ENCODE measurements at places on chromosomes 13 and 19. TPM values are rescaled to one million over a fixed set of nuclear protein-coding genes. Genes with fewer than 3 reads are reported as not detected.

Gene LMTK3
- total RNA-seq, result 4.6 TPM

DNA sequence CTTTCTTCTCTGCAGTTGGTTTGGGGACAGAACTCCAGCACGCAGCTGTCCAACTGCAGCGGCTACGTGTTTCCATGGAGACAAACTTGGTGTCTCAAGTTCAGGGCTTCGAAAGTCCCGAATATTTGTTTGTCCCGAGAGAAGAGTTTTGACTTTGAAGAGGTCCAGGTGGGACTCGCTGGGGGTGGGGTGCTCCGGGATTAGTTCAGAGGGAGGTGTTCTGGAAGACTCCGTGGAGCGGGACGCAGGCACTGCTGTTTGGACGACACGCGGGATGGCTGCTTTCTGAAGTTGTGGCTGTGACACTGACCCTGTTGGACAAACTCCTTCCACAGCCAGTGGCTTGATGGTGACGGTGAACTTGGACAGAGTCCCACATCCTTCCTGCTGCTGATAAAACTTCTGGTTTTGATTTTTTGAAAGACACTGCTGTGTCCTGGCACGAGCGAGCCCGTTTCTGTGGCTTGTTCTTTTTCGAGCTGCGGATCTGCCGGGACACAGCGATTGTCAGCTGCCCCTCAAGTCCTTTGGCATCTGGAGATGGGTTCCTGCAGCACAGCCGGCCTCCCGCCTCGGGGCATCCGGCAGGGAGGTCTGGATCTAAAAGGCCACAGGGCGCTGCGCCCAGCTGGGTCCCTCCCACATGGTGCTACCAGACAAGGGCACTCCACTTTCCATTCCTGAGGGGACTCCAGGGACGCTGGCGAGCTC lies 15.9 kb upstream of the RANBP3 start:
- no peak overlapping the region for H3K4me3 ChIP-seq
- no peaks in the 10 kb centered on the region for H3K4me1 ChIP-seq
- H3K27me3 ChIP-seq, result no peaks in the 10 kb centered on the region
- no peaks in the 10 kb centered on the region for H3K36me3 ChIP-seq
- H3K27ac ChIP-seq, result no peak overlapping the region
- DNase-seq, result no peak

DNA sequence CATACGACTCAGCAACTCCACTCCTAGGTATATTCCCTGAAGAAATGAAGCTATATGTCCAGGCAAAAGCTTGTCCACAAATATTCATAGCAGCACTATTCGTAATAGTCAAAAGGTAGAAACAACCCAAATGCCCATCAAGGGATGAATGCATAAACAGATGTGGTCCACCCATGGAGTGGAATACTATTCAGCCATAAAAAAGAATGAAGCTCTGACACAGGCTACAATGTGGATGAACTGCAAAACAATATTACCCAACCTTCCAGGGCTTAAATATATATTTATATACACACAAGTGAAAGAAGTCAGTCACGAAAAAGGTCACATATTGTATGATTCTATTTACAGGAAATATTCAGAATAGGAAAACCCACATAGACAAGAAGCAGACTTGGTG lies 19.7 kb downstream of the RFX2 start:
- H3K4me1 ChIP-seq, result peaks cover 22% of the 10 kb centered on the region
- no peaks in the 10 kb centered on the region for H3K36me3 ChIP-seq
- H3K4me3 ChIP-seq, result no peak overlapping the region
- no peak overlapping the region for H3K27ac ChIP-seq
- no peaks in the 10 kb centered on the region for H3K27me3 ChIP-seq
- no peak for DNase-seq

- H3K27me3 ChIP-seq, result no peaks in the 10 kb centered on the region
- H3K4me3 ChIP-seq, result no peak overlapping the region
- no peak for DNase-seq
- H3K27ac ChIP-seq, result no peak overlapping the region
- no peaks in the 10 kb centered on the region for H3K36me3 ChIP-seq
Measured at GRCh38 chr13:59672445-59672844, 491.3 kb downstream of the DIAPH3 start.

- no peak overlapping the region for H3K4me3 ChIP-seq
- no peak for DNase-seq
- no peaks in the 10 kb centered on the region for H3K36me3 ChIP-seq
Measured at GRCh38 chr19:4896372-4896771, 6.3 kb downstream of the ARRDC5 start.

- no peak overlapping the region for H3K4me3 ChIP-seq
- no peaks in the 10 kb centered on the region for H3K36me3 ChIP-seq
- no peaks in the 10 kb centered on the region for H3K4me1 ChIP-seq
Measured at GRCh38 chr13:40232311-40233040, 434.0 kb downstream of the FOXO1 start.

DNA sequence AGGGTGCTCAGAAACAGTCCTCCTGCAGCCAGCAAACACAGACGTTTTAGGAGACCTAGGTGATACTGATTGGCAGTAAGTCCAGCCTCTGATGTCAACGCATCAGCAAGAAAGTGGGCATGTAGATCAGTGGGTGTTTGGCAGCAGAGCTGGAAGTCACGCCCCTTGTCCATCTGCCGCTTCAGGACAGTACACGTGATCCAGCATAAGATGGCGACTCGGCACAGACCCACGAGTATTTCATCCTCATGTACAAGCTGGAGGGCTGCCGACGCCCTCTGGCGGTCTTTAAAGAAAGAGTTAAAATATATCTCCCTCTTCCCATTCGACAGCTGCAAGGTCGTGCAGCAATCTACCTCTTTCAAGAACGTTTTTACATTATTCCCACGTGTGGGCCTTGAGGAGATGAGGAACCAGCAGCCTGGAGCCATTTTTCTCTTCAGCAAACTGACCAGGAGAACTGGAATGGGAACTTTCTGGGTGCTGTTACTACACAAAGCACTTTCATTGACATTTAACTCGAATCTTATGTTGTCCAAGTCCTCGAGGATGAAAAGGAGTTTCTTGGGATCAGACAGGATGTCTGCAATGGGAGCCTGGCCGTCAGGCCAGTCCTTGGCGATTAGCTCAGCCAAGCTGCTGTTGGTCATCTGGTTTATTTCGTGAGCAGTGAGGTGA lies 22.3 kb downstream of the NLRP11 start:
- H3K27ac ChIP-seq, result no peak overlapping the region
- DNase-seq, result peak; percentile 10
- H3K4me1 ChIP-seq, result no peaks in the 10 kb centered on the region
- H3K27me3 ChIP-seq, result no peaks in the 10 kb centered on the region

DNA sequence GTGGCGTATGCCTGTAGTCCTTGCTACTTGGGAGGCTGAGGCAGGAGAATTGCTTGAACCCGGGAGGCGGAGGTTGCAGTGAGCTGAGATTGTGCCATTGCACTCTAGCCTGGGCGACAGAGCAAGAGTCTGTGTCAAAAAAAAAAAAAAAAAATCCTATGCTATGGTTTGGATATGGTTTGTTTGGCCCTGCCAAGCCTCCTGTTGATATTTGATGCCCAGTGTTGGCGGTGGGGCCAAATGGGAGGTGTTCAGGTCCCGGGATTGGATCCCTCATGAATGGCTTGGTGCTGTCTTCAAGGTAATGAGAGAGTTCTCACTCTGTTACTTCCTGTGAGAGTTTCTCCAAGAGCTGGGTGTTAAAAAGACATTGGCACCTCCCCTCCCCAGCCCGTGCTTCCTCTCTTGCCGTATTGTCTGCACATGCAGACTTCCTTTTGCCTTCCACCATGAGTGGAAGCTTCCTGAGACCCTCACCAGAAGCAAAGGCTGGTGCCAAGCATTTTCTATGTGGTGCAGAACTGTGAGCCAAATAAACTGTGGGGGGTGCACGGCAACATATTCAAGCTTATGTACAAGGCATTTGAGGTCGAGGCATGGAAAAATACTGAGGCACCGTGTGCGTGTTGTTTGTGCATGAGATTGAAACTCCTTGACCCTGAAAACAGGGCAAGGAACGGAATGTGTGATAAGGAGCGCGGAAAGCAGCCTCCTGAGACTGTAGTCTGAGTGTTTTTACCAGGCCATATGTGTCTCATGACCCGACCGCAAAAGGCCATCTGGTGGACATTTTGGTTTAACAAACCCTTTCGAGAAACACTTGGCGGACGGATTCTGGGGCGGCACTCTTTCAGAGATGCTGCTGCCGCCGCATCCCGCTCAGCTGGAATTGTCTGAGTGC lies 7.3 kb downstream of the SIGLEC9 start:
- H3K4me3 ChIP-seq, result peak overlapping the region; percentile 44
- H3K4me1 ChIP-seq, result peaks cover 65% of the 10 kb centered on the region
- DNase-seq, result no peak
- H3K36me3 ChIP-seq, result no peaks in the 10 kb centered on the region
- H3K27me3 ChIP-seq, result no peaks in the 10 kb centered on the region

GRCh38 chr19:1220976-1221903 lies 15.7 kb downstream of the STK11 start:
- H3K4me3 ChIP-seq, result no peak overlapping the region
- H3K27me3 ChIP-seq, result no peaks in the 10 kb centered on the region
- DNase-seq, result no peak
- peaks cover 7% of the 10 kb centered on the region for H3K36me3 ChIP-seq
- no peaks in the 10 kb centered on the region for H3K4me1 ChIP-seq

- H3K4me3 ChIP-seq, result peak overlapping the region; percentile 59
- H3K36me3 ChIP-seq, result no peaks in the 10 kb centered on the region
- no peak for DNase-seq
- peak overlapping the region; percentile 58 for H3K27ac ChIP-seq
Measured at GRCh38 chr19:14150041-14150769, 13.8 kb upstream of the ASF1B start.

DNA sequence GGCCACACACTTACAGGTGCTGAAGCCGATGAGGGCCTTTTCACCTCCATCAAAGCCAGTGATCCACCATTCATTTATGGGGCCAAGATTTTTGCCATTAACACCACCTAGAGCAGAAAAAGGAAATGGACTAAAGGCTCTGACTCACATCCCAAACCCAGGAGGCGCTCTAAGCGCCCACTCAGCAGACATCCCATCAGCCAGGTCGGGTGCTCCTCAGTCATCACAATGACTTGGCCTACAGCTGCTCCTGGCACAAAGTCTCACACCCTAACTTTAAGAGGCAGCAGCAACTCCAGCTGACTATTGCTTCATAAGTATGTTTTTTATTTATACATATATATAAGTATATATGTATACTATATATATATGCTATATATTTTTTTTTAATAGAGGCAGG lies 36.1 kb upstream of the EIF3G start:
- H3K27me3 ChIP-seq, result no peaks in the 10 kb centered on the region
- DNase-seq, result no peak
- no peaks in the 10 kb centered on the region for H3K4me1 ChIP-seq
- H3K4me3 ChIP-seq, result no peak overlapping the region

GRCh38 chr19:7230826-7231225 lies 63.4 kb downstream of the INSR start:
- no peaks in the 10 kb centered on the region for H3K4me1 ChIP-seq
- DNase-seq, result no peak
- no peak overlapping the region for H3K4me3 ChIP-seq

DNA sequence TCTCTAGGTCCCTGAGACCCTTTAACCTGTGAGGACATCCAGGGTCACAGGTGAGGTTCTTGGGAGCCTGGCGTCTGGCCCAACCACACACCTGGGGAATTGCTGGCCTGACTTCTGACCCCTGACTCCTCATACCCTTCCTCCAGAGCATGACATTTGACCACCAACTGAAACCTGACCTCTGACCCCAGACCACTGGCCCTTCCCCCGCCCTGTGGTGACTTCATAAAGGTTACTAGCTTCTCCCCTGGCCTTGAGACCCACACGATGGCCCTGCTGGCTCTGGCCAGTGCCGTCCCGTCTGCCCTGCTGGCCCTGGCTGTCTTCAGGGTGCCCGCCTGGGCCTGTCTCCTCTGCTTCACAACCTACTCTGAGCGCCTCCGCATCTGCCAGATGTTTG lies at the start of gene SPACA6:
SPACA6 (plus strand) TSS at position 71 of the 400 bp plus-strand sequence; CDS start at position 268, 197 bp downstream.
- H3K4me1 ChIP-seq, result peaks cover 5% of the 10 kb centered on the region
- no peak within 1 kb of the TSS for H3K27ac ChIP-seq
- no peak within 1 kb of the TSS for H3K4me3 ChIP-seq
- no peaks in the 10 kb centered on the region for H3K36me3 ChIP-seq
- DNase-seq, result no peak
- H3K27me3 ChIP-seq, result peaks cover 4% of the 10 kb centered on the region

Gene TSSK6
- total RNA-seq, result 3.1 TPM

DNA sequence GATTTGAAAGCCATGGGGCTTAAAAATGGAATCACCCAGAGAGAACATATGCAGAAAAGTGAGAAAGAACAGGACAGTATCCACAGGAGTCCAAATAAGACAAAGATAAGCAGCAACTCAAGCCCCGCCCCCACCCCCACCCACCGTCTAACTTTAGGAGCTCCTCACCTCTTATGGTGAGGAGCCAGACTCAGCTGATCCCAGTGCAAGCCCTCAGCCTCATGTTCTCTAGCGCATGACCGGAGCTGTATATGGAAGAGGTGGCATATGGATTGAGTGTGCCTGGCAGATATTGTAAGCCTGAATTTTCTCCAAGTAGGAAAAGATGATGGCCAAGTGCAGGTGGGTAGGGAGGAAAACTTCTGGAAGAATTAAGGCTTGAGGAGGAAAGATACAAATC lies 36.4 kb upstream of the DCT start:
- no peak overlapping the region for H3K27ac ChIP-seq
- no peaks in the 10 kb centered on the region for H3K36me3 ChIP-seq
- H3K27me3 ChIP-seq, result no peaks in the 10 kb centered on the region
- no peak for DNase-seq

DNA sequence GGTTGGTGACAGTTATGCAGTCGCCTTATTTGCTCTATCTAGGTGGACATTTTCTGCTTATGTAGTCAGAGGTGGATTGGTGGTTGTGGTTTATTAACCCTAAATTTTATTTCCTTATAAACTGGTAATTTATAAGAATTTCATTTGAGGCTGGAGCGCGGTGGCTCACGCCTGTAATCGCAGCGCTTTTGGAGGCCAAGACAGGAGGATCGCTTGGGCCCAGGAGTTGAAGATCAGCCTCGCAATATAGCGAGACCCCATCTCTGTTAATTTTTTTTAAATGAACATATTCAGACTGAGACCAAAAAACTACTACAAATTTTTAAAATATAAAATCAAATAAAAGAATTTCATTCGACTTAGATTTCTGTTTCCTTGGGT lies 810 bp downstream of the ZNF627 start:
- H3K4me3 ChIP-seq, result peak overlapping the region; percentile 86
- DNase-seq, result no peak
- peaks cover 23% of the 10 kb centered on the region for H3K4me1 ChIP-seq
- H3K27me3 ChIP-seq, result no peaks in the 10 kb centered on the region

GRCh38 chr13:49499889-49500660 lies 4.3 kb downstream of the PHF11 start:
- H3K4me3 ChIP-seq, result no peak overlapping the region
- peaks cover 38% of the 10 kb centered on the region for H3K4me1 ChIP-seq
- H3K27ac ChIP-seq, result no peak overlapping the region

- no peaks in the 10 kb centered on the region for H3K4me1 ChIP-seq
- no peak overlapping the region for H3K4me3 ChIP-seq
- peaks cover 36% of the 10 kb centered on the region for H3K36me3 ChIP-seq
- no peak overlapping the region for H3K27ac ChIP-seq
- DNase-seq, result no peak
Measured at GRCh38 chr13:24459726-24460125, 52.9 kb downstream of the PARP4 start.

Gene GNG7
- total RNA-seq, result 0.53 TPM

Gene SHISA2
- not detected for total RNA-seq

Gene MEGF8
- 10.6 TPM for total RNA-seq

Gene PRX
- total RNA-seq, result 1.4 TPM

All from CD8-positive, alpha-beta memory T cell (primary cell).